ENCODE measurements at places on chromosomes 5 and 9.

DNA sequence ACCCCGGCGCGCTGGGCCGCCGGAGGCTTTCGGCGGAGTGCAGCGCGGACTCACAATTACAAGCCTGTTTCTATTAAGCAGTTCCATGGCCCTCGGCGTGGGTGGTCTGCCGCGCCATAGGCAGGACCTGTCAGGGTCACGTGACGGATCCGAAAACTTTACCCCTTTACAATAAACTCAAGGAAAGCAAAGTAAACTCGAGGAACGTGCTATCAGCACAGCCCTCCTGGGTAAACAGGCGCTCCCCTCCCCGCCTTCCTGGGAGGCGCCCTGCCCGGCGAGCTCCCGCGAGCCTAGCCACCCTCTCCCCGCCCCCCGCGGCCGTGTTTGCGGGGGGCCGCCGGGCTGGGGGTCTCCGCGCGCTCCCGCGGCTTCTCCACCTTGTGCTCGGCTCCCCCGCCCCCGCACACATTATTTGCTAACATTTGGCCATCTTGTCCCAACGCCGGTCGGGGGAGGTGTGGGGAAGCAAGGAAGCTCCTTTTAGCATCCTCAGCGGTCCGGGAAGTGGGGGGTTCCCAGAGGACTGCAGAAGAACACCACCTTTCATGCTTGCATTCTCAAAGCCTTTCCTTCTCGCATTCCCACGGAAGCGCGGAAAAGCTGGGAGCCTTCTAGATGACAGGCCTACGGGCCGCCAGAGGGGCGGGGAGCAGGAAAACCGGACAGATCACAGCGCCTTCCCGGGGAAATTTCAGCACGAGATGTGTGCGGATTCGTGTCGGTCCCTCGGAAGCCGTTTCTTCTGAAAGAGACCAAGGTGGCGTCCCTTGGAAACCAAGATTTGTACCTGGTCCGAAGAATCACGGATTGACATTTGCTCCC is at the start of gene PTCH1:
Gene PTCH1 (minus strand): TSS at position 238 of the 825 bp plus-strand sequence.
- no peak for DNase-seq

- no peak for DNase-seq
These were observed 9.4 kb upstream of the SLC6A7 start for GRCh38 chr5:150180241-150181026.

GRCh38 chr9:100290714-100291113 is 62.0 kb downstream of the TEX10 start:
- no peak for DNase-seq

GRCh38 chr5:53825926-53826325 is 265.5 kb downstream of the NDUFS4 start:
- no peak for DNase-seq

DNA sequence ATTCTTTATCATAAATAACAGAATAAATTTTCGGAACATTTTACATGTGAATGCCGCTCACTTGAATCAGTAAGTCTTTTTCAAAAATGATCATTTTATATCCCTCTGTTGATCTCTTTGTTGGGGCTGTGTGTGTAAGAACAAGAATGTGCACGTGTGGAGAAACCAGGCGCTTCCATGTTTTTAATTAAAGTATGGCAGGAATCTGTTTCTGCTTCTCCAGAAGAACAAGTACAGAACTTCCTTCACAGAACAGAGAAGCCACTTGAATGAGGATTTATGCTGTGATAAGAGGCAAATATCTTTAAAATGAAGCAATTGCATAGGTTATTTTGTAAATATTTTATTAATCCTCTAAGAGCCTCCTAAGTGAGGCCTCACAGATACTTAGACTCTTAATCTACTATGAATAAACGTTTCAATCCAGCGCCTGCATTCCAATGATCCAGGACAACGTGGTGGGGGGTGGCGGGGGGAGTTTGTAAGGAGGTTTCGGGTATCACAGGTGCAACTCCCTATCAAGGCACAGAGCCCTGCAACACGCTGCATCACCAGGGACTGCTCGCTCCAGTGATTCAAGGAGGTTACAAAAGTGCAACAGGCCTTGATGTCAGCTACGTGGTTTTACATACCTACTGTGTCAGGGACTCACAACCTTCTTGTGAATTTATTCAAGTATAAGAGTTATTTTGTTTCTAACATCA is 409.2 kb downstream of the BNC2 start:
- no peak for DNase-seq

DNA sequence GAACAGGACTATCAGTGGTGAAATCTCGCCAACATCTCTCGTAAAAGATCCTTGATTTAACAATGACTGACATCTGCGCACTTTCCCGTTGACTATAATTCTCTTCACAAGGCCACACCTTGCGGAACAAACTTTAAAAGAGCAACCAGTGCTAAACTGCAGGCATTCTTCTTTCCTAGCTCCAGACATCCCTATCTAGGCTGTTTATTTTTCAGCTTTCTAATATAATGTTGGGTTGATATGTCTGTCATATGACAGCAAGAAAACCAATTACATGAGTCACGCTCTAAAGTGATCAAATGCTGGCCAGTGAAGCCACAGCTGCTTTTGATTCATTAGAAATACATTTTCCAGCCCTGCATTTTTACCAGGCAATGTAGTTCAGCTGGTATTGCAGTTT is 162.5 kb downstream of the ELAVL2 start:
- DNase-seq: no peak

DNA sequence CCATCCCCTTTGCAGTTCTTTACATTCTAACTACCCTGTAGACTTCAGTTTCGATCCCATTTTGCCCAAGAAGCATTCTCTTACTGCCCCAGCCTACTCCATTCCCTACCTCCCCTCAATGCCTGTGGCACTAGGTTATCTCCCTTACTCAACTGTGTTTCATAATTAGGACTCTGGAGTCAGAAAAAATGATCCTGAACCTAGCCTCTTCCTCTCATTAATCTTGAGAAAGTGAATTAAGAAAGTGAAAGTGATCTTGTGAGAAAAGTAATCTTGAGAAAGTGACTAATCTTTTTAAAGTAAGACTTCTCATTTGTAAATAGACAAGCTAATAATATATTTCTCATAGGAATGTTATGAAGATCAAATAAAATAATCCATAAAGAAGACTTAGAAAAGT is 444.0 kb upstream of the TRPC7 start:
- no peak for DNase-seq

- DNase-seq: no peak
These were observed 135.5 kb upstream of the CPEB4 start for GRCh38 chr5:173752653-173753052.

- DNase-seq: no peak
These were observed 466.4 kb upstream of the MEF2C start for GRCh38 chr5:89349246-89349980.

DNA sequence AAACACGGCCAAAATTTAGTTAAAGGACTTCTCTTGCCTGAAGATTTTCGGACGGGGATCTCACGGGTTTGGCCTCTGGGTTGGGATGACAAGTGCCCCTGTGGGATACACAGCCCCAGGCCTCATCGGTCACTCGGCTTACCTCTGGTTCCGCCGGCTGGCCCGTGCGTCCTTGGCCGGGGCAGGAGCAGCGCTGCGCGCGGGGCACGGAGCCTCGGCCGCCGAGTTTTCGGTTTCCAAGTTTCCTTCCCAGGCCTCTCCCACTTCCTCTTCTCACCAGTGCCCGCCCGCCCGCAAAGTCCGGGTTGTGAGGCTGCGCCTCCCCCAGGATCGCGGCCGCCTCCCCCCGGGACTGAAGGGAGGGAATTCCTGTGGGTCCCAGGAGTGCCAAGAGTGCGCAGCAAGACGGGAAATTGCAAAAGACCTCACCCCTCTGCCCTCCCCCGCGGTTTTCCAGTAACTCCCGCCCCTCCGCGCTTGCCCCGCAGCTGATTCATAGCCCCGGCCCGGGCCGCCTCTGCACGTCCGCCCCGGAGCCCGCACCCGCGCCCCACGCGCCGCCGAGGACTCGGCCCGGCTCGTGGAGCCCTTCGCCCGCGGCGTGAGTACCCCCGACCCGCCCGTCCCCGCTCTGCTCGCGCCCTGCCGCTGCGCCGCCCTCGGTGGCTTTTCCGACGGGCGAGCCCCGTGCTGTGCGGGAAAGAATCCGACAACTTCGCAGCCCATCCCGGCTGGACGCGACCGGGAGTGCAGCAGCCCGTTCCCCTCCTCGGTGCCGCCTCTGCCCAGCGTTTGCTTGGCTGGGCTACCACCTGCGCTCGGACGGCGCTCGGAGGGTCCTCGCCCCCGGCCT is at the start of gene OSMR:
Gene OSMR (plus strand): TSS at position 487 of the 853 bp plus-strand sequence. CDS start 23,033 bp downstream, outside the sequence.
- no peak for DNase-seq

- DNase-seq: no peak
These were observed 25.0 kb downstream of the ABHD17B start for GRCh38 chr9:71886015-71886414.

DNA sequence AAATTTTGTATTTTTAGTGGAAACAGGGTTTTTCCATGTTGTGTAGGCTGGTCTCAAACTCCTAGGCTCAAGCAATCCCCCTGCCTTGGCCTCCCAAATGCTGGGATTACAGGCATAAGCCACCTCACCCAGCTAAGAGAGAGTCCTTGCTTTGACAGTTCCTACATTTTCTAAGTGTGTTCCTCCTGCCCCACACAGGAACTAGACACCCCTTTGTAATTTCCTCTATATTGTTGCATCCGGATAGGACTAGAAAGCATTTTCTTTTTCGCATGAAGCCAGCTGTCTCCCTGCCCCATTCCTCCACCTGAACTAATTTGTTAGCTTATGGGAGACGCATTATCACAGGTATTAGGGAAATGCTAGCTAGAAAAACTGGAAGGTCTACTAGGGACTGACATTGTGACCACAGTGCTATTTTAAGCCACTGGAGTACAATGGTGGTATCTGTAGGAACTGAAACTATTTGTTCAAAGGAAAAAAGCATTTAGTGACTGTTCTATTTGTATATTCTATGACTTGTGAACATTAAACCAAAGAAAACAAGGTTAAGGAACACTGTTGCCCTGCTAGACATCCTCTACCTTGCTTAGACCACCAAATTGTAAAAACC is 214.1 kb downstream of the SMARCA2 start:
- DNase-seq: no peak

DNA sequence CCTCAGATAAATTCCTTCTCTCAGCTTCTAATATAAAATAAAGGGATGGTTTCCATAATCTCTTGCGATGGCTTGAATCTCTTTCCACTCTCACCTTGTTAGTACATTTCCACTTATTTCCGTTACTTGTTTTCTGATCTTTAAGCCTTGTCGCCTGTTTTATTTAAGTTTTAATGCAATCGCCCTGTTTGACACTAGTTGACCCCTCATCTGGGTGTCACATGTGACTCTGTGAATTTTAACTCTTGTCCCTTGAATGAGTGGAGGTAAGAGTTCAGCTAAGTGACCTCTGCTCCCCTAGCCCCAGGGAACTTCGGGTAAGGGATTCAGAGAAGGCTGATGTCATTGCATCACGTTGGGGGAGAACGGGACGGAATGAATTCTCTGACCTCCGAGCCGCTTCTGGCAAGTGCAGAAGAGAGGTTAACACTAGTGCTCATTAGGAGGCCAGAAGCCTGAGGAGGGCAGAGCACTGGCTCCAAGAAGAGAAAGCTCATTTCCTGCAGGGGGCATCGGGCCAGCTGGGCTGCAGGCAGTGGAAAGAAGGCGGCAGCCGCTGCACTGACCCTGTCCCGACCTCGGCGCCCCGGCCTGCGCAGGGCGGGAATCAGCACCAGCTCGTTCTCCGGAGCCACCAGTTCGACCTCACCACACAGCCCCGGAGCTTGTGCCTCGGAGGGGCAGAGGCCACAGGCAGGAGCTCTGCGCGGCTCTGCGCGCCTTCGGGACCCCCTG is 569 bp downstream of the HINT2 start:
- DNase-seq: no peak

DNA sequence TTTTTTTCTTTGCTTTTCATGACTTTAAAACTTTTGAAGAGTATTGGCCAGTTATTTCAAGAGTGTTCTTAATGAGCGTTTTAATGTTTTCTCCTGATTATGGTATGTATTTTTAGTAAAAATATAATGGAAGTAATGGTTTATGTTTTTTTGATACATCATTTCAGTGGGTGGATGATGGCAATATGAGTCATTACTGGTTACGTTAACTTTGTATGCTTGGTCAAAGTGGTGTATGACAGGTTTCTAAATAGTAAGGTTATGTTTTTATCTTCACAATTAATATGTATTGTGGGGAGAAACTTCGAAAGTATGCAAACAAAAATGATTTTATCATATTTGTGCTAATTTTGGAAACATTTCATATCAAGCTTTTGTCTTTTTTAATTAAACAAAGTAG is 176.7 kb upstream of the PRDM9 start:
- DNase-seq: no peak

GRCh38 chr9:123978981-123979380 is 32.6 kb upstream of the LHX2 start:
- no peak for DNase-seq

GRCh38 chr5:14759744-14760547 is 95.4 kb downstream of the OTULIN start:
- DNase-seq: no peak

GRCh38 chr5:66713998-66714397 is 117.8 kb downstream of the MAST4 start:
- DNase-seq: no peak

- DNase-seq: no peak
These were observed 4.4 kb downstream of the SPRY4 start for GRCh38 chr5:142320430-142320738.

- DNase-seq: no peak
These were observed 65.5 kb downstream of the GNG10 start for GRCh38 chr9:111726949-111727348.

GRCh38 chr9:1094749-1095148 is 44.6 kb downstream of the DMRT2 start:
- no peak for DNase-seq

- DNase-seq: no peak
These were observed 2.6 kb downstream of the NKD2 start for GRCh38 chr5:1011226-1011631.

DNA sequence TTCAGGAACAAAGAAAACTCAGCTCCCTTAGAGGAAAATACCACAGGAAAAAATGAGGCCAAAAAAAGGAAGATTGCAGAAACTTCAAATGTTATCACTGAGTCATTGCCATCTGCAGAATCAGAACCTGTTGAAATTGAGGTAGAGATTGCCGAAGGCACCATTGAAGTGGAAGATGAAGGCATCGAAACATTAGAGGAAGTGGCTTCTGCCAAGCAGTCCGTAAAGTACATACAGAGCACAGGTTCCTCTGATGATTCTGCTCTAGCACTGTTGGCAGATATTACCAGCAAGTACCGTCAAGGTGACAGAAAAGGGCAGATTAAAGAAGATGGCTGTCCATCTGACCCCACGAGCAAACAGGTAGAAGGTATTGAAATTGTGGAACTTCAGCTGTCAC is 30.8 kb upstream of the NIM1K start:
- no peak for DNase-seq
